ENCODE measurements at places on chromosomes 16 and 17.

DNA sequence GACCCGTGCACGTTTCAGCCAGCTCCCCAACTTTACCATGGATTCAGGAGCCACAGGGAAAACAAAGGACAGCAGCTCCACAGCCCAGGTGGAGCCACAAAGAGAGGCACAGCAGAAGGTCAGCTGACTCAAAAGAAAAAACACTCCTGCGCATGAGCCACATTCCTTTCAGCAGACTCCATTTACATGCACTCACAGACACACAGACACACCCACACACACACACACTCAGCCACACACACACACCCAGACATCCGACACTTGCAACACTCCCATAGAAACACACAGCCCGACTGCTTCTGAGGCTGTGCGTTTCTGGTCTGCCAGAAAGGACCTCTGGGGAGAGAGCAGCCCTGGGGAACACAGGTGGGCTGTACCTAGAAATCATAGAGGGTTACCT is 2335.5 kb downstream of the TP53TG3F start:
- DNase-seq = no peak

GRCh38 chr16:87926246-87927194 is 9.8 kb downstream of the CA5A start:
- DNase-seq = peak; percentile 17

DNA sequence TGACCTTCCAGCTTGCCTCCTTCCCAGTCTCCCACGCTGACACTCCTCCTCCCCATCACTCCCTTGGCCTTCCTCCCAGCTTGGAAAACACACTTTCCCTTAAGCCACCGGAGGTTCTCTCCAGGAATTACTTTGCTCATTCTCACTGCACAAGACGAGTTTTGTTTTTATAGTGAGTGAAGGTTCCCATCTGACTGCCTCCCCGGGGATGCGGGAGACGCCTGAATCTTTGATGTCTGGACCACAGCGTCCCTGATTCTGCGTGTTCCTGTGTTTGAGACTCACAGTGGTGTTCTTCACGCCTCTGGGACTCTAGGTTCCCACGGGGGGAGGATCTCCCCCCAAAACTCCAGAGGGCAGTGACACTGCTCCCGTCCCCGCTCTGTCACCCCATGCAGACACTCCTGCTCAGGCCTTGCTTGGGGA is 2.0 kb downstream of the DNAI2 start:
- DNase-seq = no peak

DNA sequence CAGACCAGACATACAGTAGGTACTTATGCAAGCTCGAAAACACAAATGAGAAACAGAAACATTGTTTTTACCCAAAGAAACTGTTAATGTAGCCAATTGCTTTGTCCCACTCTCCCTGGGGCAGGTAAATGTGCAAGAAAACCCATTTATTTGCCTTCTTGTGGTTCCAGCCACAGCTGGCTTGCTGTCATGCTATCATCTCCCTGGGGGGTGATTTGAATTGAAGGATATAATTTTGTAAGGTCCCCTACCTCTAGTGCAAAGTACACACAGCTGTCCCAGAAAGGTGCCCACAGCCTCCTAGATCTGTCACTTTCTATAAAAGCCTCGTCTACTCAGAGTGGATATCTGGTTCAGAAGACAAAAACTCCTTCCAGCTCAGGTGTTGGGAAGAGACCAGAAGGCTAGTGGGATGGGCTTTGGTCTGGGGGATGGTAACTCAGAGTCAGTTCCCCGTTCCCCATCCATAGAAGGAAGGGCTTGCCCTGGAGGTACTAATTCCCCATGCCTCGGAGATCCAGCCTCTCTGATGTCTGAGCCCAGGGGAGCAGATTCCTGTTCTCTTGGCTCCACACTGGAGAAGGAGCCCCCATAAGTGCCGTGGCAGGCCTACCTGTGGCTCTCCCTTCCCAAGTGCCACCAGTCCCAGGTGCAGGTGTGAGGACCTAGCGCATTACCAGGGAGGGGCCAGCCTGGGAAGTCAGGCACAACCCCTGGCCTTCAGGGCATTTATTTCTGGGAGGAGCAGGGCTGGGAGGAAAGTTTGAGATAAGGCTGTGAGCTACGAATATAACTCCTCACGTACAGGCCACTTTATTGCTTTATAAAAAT is 2.4 kb upstream of the PRR15L start:
- no peak for DNase-seq
